ACHN (cell line): ENCODE measurements at places on chromosomes 3 and 15.

DNA sequence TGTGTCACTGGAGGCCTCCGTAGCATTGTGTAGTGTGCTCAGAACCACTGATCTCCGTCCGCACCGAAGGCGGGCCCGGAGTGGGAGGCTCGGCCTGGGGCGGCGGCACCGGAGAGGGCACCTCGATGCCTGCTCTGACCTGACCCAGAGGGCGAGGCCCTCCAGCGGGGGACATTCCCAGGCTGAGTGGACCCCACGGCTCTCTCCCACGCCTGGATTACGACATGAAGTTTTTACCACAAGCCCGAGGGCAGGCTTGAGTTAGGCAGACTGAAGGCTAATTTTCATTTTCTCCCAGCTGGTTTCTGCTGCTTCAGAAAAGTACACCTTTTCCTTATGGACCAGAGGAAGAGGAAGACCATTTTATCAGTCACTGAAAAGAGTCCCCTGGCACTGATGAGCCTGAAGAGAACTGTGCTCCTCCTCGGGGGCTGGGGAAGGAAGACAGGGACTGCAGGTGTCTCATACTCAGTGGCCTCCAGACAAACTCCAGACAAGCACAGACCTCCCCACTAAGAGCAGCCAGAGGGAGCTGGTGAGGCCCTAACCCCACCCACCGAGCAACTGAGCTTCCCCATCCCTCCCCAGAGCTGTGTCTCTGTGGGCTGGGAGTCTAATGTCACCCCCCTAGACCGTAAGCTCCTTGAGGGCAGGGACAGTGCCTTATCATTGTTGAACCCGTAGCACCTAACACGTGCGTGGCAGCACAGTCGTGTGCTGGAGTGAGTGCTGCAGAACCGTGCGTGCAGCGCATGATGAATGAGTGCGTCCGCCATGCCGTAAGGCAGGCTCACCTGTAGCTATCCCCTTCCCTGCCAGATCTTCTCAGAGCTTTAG is 74.5 kb upstream of the BLM start:
- DNase-seq, result no peak

DNA sequence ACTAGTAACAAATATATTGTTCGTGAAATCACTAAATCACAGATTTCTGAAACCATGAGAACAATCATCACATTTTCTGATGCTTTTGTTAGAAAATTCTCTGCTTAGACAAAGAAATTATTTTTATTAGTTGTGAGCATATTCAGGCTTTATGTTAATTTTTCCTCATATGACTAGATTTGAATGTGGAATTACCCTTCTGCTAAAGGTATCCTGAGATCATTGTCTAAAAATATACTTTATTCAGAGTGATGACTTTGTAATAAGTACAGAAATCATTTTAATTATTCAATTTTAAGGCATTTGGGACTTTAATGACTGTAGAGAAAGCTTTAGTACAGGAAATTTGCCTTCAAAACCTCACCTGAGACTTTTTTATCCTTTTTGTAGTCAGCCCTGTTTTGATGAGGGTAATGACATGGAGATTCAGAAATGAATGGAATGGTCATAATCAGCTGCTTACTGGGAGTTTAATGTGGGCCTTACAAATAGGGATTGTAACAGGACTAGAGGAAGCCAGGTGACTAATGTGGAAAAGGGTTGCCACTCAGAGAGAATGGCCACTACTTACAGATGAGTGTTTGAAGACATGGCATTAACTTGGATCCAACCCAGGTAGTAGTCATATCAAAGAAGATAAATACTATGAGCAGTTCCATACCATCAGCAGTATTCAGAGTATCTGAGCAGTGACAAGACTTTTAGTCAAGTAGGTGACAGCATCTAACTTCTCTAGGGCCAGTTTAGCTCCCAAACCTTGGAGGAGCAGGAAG is 148.3 kb downstream of the MBNL1 start:
- no peak for DNase-seq

GRCh38 chr3:7144697-7145308 is 283.9 kb downstream of the GRM7 start:
- DNase-seq, result peak; percentile 45

DNA sequence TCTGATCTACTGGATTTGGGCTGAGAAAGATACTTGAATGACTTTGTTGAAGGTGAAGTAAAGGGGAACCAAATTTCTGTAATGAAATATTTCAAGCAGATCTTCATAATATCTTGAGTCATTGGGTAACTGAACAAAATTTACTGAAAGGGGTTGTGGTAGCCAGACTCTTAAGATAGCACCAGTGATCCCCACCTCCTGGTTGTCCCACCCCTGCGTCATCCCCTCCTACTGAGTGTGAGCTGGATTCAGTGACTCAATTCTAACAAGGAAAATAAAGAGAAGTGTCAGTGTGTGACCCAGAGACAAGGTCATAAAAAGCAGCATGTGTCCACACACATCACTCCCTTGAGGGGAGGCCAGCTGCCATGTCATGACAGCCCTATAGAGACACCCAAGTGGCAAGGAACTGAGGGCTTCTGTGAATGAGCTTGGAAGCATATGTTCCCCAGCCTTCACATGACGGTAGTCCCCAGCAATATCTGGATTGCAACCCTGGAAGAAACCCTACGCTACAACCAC is 107.1 kb downstream of the MECOM start:
- no peak for DNase-seq
